ENCODE measurements at places on chromosomes 2 and 18. TPM values are rescaled to one million over a fixed set of nuclear protein-coding genes. Genes with fewer than 3 reads are reported as not detected.

STK17B gene
- 8.5 TPM for total RNA-seq

AFF3 gene
- 0.49 TPM for total RNA-seq

C2orf74 gene
- 10.1 TPM for total RNA-seq

SERPINB7 gene
- not detected for total RNA-seq

HOXD11 gene
- 0.10 TPM for total RNA-seq

NGEF gene
- 0.53 TPM for total RNA-seq

All from mammary microvascular endothelial cell (primary cell).